ENCODE measurements at places on chromosomes 13 and 19. TPM values are rescaled to one million over a fixed set of nuclear protein-coding genes. Genes with fewer than 3 reads are reported as not detected.

Gene LYL1
- total RNA-seq = 24.1 TPM

Gene CCNE1
- total RNA-seq = 3.6 TPM

Gene TEX26
- not detected for total RNA-seq

Gene ZNF256
- total RNA-seq = 10.9 TPM

Gene PSG4
- not detected for total RNA-seq

Gene YIPF2
- total RNA-seq = 60.4 TPM
